ENCODE measurements at places on chromosomes 6 and 20.

- no peak for DNase-seq
Observed at GRCh38 chr20:39574061-39574460, 611.9 kb downstream of the DHX35 start.

GRCh38 chr6:72931325-72931887 is 293.9 kb downstream of the KHDC1L start:
- DNase-seq, result no peak

DNA sequence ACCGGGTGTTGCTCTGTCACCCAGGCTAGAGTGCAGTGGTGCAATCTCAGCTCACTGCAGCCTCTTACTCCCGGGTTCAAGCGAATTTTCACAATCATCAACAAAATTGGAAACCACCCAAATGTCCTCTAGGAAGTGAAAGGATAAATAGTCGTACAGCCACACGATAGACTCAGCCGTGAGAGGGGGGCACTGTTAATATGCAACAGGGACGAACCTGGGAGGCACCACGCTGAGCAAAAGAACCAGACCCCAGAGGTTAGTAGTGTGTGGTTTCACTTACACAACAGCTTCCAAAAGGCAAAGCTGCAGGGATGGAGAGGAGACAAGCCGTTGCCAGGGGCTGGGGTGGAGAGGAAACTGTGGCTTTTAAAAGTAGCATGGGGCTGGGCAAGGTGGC is 30.1 kb upstream of the NTSR1 start:
- DNase-seq, result no peak

DNA sequence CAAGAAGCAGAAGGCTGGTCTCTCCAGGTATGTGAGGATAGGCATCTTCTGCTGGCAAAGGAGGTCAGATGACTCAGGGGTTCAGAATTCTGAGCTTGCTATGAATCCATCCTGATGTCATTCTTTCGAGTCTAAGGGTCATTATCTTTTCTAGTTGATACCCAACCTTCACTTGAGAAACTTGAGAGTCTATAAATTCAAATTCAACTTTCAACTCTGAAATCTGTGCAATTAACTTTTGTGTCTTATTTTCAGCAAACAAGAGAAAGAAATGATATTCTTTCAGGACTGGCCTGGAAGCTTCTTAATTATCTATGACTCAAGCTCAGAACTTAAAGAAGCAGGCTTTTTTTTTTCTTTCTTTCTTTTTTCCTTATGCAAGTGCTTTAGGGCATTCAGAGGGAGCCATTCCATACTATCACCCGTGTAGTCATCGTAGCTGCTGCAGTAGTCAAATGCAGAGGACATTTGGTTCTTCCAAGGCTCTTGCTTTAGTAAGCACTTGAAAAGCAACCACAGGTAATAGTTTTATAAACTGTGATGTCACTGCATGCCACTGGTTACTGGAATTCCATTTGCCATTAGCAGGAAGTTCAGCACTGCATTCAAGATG is 93.0 kb downstream of the ADTRP start:
- DNase-seq, result no peak

- DNase-seq, result no peak
Observed at GRCh38 chr20:36645998-36646397, at the start of gene SLA2. Gene SLA2, minus strand, starts transcription at chr20:36646196. Its CDS starts 4,861 bp downstream, at chr20:36641335.

DNA sequence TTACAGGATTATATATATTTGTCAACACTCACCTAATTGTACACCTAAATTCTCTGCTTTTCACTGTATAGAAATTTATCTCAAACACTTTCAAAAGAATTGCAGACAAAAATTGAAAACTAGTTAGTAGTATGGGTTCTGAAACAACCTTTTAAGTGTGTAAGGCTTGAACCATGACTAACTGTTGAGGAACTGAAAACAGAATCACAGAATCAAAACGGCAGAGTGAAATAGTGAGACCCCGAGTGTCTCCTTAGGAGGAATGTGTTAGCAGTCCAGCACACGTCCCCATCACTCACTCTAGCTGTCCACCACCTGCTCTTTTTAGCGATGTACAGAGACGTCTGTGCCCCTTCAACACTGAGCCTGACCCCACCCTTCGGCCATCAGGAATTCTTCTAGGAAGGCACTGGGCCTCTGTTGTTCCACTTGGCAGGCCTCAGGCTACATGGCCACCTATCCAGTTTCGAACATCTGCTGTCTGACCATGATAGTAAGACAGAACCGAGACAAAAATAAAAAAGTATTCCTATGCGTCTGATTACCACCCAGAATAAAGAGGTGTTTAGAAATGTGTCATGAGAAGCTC is 227.4 kb downstream of the C6orf118 start:
- DNase-seq, result no peak

GRCh38 chr20:57653910-57654309 is 33.7 kb upstream of the ZBP1 start:
- no peak for DNase-seq

DNA sequence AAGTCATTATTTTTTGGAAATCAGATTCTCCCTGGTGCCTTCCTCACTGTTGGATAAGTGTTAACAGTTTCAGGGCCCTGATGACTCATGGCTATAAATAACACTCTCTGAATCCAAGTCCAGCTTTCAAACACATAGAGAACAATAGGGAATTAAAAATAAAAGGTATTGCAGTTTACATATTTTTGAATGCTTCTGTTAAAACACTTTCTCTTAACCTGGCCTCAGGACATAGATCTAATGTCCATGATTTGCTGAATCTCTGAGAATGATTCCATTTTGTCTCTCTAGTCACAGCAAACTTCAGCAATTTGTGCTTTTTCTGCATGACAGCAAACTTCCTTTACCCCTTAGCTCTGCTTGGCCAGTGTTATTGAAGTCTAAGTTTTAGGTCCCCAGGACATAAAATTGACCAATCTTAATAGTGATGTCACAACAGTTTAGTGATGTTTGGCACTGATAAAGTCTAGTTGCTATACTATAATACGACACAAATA is 1192.4 kb upstream of the CITED2 start:
- DNase-seq, result no peak

DNA sequence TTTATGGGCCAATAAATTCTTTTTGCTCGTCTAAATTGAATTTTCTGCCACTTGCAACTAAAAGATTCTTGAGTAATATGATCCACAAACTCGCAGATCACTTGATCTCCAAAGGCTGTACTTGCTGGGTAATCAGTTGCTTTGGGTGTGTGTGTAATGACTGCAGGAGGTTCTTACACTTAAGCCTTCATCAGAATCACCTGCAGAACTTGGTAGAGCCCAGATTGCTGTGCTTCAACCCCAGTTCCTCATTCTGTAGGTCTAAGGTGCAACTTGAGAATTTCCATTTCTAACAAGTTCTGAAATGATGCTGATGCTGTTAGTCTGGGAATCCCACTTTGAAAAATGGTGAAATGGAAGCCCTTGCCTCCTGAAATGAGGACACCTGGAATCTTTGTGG is 12.9 kb upstream of the FKBP1A start:
- DNase-seq, result no peak

DNA sequence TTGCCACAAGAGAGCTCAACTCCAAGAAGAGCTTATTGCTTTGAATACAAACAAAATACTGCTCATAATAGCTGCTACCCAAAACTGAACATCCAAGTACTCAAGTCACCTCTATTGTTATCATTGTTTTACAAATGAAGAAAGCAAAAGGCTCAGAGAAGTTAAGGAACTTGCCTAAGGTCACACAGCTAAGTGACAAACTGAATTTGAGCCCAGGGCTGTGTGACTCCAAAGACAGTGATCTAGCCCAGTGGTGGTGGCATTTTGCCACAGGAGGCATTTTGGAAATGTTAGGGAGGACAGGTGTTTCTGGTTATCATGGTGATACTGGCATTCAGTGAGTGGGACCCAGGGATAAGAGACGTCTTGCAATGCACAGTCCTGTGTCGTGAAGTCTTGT is 79.5 kb downstream of the KCNB1 start:
- no peak for DNase-seq

DNA sequence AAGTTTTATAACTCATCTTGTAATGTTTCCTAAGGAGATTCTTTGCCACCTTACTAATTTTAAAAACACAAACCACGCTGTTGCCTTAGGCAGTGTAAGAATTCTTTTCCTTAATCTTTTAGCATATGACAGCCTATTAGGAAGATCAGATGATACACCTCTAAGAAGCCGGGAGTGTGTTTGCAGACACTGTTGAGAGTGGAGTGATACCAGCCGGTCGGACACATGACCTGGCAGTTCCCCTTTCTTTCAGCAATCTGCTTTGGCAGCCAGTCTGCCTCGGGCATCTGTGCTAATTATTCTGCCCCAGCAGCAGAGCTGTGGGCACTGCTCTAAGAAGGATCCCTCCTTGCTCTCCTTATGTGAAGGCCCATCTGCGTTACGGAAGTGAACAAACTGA is 50.9 kb downstream of the PLCB4 start:
- DNase-seq, result no peak

All from cortex of kidney (tissue), 1 donor.